ENCODE measurements at places on chromosomes 6 and 20. TPM values are rescaled to one million over a fixed set of nuclear protein-coding genes. Genes with fewer than 3 reads are reported as not detected.

Gene CRISP2
- not detected for total RNA-seq

DNA sequence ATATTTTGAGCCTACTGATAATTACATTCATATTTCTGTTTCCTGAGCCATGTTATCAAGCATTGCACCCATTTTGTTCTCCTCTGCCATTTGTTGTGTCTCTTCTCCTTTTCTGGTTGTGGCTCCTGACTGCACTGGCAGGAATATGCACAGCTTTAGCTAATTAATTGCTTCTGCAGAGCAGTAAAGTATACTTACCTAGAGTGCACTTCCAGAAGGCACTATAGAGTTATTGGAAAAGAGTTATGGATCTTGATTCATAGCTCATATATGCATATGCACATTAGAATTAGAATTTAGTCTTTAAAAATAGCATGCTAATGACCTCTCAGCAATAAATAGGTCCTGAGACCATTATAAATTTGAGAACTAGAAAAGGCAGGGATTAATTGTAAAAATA is 262.6 kb downstream of the NKAIN2 start:
- no peak for DNase-seq

Gene MDN1
- total RNA-seq: 19.6 TPM

Gene ARMH2
- total RNA-seq: not detected

Gene RRBP1
- total RNA-seq: 97.8 TPM

GRCh38 chr20:46715292-46715756 is 5.9 kb downstream of the SLC2A10 start:
- no peak for DNase-seq

Gene C6orf58
- total RNA-seq: not detected

- DNase-seq: no peak
Measured at GRCh38 chr6:21149470-21149869, 444.1 kb upstream of the SOX4 start.

GRCh38 chr6:30917487-30917886 is 3.4 kb downstream of the VARS2 start:
- no peak for DNase-seq

DNA sequence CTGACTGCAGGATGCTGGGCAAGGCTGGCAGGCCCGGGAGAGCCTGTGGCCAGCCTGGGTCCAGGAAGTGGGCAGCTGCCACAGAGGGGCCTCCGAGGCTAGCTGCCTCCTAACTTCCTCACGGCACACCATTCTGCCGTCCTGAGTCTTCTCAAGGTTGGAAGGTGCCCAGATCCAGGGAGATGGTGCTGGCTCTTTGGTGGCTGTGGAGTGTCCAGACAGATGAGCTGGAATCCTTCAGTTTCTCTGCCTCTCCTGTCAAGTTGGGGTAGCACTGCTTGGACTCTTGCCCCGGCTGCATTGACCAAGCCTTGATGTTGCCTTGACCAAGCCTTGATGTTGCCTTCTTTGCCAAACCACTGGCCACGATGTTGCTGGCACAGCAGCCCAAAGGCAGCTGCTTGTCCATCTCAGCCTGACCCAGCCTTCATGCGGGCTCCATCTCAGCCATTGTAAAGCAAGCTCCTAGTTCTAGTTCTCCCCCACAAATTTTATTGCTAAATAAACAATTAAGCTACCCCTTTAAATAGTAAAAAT is 75.1 kb upstream of the AFDN start:
- no peak for DNase-seq

- no peak for DNase-seq
Measured at GRCh38 chr6:118186672-118187567, 279.9 kb downstream of the SLC35F1 start.

Gene PLAGL1
- 9.5 TPM for total RNA-seq

DNA sequence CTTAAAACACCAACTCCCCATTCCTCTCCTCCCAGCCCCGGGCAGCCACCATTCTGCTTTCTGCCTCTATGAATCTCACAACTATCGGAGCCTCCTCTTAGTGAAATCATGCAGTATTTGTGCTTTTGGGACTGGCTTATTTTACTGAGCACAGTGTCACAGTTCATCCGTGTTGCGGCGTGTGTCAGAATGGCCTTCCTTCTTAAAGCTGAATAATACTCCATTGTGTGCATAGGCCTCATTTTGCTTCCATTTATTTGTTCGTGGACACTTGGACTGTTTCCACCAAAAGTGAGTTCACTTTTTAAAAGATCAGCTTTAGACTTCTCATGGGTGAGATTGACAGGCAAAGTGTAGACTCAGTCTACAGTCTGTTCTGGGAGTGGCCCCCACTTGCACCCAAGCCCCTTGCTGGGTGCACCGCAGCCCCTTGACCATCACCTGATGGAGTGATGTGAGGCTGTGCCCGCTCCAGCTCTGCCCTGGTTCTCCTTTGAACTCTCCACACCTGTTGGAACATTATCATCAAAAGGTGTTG is 12.6 kb downstream of the DUSP22 start:
- DNase-seq: no peak

Gene BANF2
- total RNA-seq: not detected

DNA sequence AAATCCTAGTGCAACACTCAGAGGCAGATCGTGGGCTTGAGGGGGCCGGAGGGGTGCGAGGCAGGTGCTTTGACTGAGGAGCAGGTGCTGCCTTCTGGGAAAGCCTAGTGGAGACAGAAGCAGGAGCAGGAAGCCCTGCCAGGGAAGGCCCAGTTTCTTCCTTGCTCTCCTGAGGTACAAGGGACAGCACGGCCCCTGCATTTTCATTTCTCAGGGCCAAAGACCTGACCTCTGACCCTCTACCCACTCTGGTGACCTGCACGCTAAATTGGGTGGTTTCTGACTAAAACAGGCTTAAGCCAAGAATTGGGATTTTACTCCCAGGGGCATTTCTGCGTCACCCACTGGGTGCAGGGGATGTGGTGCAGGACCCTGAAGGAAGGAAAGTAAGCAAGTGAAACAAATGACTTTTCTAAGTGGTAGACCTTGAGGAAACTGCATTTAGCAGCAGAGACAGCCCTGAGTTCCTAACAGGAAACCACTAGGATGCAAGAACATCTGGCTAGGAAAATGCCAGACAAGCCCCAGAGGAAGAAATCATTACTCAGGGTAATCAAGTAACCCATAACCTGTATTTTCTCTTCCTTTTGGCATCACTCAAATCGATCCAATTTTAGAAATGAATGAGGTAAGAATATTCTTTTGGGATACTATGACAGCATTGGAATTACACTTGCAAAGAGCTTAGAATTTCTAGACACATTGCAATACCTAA is 141.7 kb downstream of the CD164 start:
- no peak for DNase-seq

All from kidney epithelial cell (primary cell).